ENCODE measurements at places on chromosomes 3 and 15.

DNA sequence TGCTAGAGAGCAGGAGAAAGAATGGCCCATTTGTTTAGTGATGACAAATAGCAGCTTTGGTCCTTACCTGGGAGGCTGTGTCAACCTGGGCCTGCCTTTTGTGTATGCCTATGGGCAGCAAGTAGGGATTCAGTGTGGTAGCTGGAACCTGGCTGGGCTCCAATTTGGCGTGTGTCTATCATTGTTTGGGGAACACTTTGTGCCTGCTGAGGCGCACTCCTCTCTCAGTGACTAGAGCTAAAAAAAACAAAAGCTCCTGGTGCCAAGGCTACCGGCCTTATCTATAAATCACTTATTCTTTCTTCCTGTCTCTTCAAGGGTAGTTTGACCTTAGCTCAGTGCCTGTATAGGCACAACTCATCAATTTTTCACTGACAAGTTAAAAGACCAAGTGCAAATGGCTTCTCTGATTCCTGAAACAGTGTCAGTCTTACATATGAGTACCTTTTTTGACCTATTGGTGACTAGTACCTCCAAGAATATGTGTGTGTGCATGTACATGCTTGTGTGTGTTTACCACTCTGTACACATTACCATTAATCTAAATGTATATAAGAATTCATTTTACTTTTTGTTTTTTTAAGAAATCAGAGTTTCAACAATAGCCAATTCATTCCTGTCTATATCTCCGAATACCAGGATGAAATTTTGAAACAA is 54.6 kb downstream of the GMNC start:
- DNase-seq = peak; percentile 1

DNA sequence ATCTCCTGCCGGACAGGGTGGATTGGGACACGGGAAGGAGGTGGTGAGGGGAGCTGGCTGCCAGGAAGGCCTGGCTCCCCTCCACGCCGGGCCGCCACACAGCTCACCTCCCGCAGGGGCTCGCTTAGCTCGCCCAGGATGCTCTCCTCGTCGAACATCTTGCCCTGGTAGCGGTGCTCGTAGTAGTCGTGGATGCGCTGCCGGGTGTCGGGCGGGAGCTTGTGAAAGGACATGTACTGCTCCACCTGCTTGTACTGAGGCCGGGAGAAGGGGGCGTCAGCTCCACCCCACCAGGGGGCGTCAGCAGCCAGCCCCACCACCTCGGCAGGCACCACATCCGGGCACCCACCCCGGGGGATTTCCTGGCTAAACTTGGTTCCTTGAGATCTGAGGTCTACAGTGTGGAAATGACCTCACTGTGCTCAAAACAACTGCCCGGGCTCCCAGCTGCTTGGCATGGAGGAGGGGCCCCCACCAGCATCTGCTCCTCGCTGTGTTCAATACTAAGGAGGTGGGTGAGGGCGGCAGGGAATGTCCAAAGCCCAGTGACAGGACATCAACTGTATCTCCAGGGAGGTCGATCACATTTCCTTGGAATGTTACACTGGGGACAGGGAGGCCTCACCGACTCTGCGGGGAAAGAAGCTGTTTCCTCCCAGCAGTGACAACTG is 43.4 kb downstream of the HCN4 start:
- DNase-seq = no peak

GRCh38 chr3:152193673-152194267 is 75.0 kb upstream of the MBNL1 start:
- no peak for DNase-seq

- DNase-seq = peak; percentile 22
Measured at GRCh38 chr3:49534581-49535441, 19.5 kb upstream of the BSN start.

GRCh38 chr3:177037241-177037640 is 160.0 kb downstream of the TBL1XR1 start:
- no peak for DNase-seq

DNA sequence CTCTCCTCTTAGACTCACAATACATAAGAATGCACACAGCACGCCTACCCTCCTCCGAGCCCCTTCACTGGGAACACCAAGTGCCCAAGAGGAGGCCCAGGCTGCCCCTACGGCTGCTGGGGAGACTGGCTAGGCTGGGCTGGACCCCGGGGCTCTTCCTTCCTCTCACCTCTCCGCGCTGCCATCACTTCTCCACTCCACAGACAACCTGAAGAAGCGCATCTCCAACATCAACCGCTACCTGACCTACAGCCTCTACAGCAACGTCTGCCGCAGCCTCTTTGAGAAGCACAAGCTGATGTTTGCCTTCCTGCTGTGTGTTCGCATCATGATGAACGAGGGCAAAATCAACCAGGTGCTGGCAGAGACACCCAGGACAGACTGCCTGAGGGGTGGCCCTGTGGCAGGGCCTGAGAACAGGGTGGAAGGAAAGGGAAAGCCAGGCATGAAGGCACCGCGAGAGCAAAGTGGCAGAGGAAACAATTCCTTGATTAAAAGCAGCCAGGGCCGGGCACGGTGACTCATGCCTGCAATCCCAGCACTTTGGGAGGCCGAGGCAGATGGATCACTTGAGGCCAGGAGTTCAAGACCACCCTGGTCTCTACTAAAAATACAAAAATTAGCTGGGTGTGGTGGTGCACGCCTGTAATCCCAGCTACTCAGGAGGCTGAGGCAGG is 51.6 kb downstream of the SEMA3G start:
- DNase-seq = no peak

GRCh38 chr3:109548192-109548938 is 211.0 kb upstream of the DPPA4 start:
- DNase-seq = no peak

DNA sequence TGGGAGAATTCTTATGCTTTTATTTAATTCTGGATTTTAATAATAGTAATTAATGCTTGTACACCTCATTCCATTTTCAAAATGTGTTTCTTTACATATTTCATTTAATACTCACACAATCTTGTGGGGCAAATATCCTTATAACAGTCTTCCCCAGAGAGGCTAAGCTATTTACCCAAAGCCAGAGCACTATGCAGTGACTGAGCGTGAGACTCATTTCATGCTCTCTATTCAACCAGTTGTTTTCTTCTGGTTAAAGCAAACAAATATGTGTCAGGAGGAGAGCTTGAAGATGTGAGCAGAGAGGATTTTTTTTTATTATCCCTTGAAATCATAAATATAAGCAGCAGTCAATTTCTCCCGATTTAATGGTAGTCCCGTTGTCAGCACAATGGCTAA is 548.3 kb upstream of the TBL1XR1 start:
- no peak for DNase-seq

GRCh38 chr15:56963710-56964109 is 45.3 kb downstream of the TCF12 start:
- no peak for DNase-seq

- no peak for DNase-seq
Measured at GRCh38 chr3:146746190-146746589, 141.0 kb upstream of the PLSCR5 start.

DNA sequence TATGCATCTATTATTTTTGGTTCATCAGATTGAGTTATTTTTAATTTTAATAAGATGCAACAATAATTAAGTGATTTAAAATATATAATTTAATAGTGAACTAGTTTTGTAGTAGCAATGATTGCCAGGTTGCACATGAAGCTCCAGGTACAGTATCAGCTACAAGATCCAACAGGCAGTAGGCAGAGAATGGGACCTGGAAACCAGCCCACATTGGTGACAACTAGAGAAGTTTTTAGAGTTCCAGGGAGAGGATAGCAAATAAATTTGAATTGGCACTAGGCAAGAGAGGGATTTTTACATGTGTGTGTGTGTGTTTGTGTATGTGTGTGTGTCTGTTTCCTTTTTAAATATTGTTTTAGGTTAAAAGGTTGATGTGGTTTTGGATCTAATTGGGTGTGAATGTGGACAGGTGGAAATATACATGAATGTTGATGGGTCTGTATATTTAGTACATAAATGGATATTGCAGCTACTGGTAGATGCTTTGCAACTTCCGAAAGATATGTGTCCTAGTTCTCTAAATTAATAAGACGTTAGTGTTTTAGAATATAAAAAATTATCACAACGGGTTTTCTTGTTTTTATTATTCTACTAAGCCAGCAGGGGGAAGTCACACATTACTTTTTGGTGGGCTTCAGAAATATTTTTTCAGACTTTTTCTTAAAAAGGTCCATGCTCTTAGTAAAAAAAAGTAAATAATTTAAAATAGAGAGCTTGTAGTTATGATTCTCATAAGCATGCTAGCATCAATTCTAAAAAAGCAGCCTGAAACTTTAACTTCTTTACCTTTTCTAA is 110.1 kb upstream of the GBE1 start:
- DNase-seq = no peak

- no peak for DNase-seq
Measured at GRCh38 chr3:186772701-186773417, 10.5 kb upstream of the EIF4A2 start.

- no peak for DNase-seq
Measured at GRCh38 chr3:111769110-111769991, 89.7 kb upstream of the PHLDB2 start.

GRCh38 chr3:85077018-85077417 is 118.2 kb downstream of the CADM2 start:
- no peak for DNase-seq

DNA sequence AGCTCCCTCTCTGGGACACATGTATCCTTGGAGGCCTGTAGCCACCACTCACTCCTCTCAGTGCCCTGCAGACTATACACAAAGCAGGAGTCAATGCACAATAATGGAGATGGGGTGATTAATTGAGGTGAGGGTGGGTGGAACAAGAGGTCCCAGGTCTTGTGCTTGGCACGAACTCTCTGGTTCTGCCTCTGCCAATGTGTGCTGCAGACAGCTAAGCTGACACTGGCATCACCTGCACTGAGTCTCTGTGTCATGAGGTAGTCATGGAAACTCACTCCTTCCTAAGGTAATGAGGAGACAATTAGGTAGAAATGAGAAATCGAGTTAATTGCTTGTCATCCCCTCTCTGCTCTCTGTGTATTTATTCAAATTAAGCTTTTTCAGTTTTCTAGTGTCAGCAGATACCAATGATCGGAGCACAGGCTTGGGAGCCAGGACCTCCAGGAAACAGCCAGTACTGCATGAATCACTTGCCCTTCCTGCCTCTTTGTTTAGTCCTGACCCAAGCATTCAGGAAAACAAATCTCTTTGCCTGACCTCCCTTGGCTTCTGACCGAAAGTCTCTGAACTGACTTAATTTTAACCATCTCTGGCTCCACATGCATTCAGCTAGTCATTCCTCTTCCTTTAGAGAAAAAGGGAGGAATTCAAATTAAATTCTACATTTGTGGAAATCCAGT is 56.7 kb downstream of the DRD3 start:
- DNase-seq = no peak

DNA sequence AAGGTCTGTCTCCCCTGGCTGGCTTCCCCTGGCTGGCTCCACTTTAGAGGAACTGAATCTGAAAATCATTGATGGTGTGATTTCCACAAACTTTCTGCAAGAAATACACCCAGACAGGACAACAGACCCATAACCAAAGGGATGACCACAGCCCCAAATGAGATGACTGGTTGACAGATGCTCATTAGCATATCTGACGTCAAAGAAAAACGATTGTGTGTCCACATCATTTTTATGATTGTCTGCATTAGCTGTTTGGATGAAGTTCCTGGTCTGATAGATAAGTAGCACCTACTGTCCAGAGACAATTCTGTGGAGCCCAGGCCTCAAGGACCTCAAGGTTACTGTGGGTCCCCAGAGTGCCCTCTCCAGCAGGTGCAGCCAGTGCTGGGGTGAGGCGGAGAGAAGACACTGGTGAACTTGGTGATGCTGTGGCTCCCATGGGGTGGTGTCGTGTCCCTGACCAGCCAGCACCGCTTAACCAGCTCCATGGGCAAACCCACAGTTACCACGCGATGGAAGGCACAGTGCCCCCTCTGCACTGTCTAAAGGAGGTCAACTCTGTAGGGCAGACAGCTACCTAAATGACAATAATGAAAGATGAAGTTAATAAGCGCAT is 127.4 kb downstream of the NSMCE3 start:
- no peak for DNase-seq

DNA sequence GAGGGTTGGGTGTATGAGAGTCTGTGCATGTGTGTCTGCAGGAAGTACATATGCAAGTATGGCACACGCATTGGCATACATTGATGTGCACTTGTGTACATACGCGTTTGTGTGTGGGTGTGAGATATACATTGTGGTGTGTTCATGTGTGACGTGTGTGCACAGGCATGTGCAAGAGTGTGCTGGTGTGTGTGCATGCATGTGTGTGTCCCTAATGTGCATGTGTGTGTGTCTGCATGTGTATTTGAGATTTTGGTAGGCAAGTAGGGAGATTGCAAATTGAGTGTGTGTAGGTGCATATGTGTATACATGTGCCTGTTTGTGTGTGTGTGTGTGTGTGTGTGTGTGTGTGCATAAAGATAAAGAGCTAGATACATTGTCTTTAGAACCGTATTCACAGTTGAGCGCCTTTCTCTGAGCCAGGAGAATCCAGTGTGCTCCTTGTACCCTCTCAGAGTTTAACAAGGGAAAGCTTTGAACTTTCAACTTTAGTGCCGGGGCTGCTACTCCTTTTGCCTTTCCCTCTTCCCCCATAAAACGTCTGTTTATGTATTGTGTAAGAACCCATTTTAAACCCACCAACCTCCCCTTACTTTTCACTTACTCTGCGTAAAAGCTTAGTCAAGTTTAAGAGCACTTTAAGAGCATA is 152.4 kb upstream of the CHL1 start:
- DNase-seq = no peak

- DNase-seq = no peak
Measured at GRCh38 chr3:120052225-120052624, 42.0 kb downstream of the GSK3B start.

DNA sequence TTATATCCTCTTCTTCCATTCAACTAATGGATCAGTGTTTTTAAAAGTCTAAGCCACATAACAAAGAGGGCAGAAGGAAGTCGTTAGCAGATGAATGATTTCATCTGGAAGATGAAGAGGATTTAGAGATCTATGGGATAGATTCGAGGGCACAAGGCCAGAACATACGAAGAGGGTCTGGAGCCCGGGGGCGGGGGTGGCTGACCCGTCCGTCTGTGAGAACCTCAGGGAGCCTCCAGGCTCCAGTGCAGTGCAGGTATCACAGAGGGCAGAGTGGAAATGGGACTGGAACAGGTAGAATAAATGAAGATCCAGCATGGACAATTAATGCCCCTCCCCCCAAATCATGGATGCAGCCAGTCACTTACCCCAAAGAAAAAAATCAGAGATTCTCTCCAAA is 1.5 kb upstream of the GOLGA8B start:
- DNase-seq = no peak

DNA sequence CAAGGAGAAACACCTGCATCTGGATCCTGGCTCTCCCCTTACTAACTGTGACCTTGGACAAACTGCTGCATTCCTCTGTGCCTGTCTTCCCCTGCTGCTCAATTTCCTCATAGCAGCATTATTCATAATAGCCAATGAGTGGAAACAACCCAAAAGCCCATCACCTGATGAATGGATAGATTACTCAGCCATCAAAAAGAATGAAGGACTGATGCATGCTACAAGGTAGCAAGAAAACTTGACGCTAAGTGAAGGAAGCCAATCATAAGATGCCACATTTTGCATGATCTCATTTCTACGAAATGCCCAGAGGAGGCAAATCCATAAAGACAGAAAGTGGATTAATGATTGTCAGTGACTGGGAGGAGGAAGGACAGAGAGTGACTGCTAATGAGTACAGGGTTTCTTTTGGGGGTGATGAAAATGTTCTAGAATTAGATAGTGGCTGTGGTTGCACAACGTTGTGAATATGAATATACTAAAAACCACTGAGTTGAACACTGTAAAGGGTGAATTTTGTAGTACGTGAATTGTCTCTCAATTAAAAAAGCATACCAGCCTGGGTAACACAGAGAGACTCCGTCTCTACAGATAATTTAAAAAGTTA is 11.2 kb downstream of the IGDCC4 start:
- DNase-seq = no peak

- DNase-seq = no peak
Measured at GRCh38 chr15:86690566-86690965, 610.9 kb downstream of the AGBL1 start.
